ENCODE measurements at places on chromosomes 7 and 10. TPM values are rescaled to one million over a fixed set of nuclear protein-coding genes. Genes with fewer than 3 reads are reported as not detected.

The FOXI2 gene
- not detected for total RNA-seq

The NKX1-2 gene
- not detected for total RNA-seq

The TDRD1 gene
- total RNA-seq: 5.1 TPM

The AMZ1 gene
- total RNA-seq: 1.4 TPM

The VSTM4 gene
- total RNA-seq: 0.77 TPM

All from regular cardiac myocyte (primary cell).